ENCODE measurements at places on chromosomes 1 and 21. TPM values are rescaled to one million over a fixed set of nuclear protein-coding genes. Genes with fewer than 3 reads are reported as not detected.

DNA sequence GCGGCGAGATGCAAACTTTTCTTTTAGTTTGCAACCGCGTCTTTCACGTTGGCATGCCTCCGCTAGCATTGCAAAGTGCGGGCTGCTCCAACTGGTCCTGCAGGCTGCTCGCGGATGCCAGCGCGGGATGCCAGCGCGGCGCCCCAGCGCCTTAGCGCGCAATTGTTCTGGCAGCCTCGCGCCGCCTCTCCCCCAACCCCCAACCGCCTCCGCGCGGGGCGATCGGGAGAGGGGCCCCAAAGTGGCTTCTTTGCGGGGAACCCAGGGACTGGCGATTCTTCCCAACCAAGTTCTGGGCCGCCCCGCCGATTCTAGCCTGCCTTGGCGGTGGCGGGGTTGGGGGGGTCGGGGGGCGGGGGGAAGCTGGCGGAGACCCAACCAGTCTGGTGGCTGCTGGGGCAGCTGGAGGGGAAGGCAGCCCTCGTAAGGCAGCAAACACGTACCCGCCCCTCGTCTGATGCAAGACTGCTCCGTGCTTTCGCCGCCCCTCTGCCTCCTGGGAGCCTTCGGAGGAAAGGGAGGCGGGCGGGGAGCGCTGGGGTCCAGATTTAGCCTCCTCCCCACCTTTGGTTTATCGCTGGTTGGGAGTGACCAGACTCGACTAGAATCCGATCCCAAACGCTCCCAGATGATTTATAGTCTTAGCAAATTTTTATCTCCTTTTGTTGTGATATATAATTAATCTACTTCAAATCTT is 756 bp downstream of the PHGDH start:
- DNase-seq, result peak; percentile 82
- H3K27ac ChIP-seq, result peak overlapping the region; percentile 70
- no peaks in the 10 kb centered on the region for H3K4me1 ChIP-seq
- peak overlapping the region; percentile 63 for H3K4me3 ChIP-seq
- no peaks in the 10 kb centered on the region for H3K27me3 ChIP-seq
- no peaks in the 10 kb centered on the region for H3K36me3 ChIP-seq

Gene PLA2G2F
- not detected for total RNA-seq

Gene OLFML2B
- 38.4 TPM for total RNA-seq

DNA sequence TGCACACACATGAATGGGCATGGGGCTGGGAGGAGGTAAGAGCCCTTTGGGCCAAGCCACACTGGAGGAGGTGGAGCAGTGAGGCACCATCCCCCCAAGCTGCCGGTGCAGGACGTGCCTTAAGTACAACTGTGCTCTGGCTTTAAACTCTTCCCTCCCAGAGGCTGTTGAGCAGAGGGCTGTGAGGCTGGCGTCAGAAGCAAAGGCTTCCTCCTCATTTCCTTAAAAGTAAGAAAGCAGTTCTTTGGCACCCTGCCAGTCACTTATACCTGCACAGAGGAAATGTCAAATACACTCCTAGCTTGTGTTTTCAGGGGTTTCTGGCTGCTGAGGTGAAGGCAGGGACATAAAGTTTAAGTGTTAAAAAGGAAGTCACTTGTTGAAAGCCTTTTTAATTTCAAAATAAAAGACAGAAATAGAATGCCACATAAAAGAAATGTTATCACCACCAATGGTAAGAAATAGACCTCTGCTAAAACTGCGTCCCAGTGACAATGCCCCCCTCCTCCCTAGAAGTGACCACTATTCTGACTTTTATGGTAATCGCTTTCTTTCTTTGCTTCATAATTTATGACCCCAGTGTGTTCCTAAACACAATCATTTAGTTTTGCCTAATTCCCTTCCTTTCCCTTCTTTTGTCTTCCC is 33.0 kb downstream of the LAMC2 start:
- peak; percentile 75 for DNase-seq
- no peak overlapping the region for H3K4me3 ChIP-seq
- no peaks in the 10 kb centered on the region for H3K27me3 ChIP-seq
- peak overlapping the region; percentile 68 for H3K27ac ChIP-seq
- H3K36me3 ChIP-seq, result no peaks in the 10 kb centered on the region

DNA sequence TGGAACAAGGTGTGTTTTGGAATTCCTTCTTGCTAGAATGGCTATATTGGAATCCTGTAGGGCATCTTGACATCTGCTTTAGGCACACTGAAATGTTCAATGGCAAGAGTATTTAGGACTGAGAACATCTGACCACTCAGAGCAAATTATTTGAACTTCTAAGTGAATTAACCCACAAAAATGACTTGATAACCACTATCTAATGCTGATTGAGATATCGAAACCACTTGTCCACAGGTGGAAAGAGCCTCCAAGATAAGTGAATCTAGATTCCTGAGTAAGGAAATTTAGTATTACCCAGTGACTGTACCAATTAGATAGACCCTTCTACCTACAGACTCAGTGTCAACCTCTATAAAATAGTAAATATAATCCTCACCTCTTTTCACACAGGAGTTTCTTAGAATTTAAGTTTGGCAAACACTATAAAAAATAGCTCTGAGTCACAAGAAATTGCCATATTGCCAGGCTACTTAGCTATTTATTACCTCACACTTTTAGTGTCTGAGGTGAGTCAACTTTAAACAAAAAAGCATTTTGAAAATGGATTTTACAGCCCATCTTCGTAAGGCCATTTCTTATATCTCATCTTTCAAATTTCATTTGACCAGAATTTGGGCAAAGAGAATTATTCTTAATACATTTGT is 421.8 kb downstream of the PTBP2 start:
- H3K4me3 ChIP-seq, result no peak overlapping the region
- H3K27ac ChIP-seq, result no peak overlapping the region
- H3K4me1 ChIP-seq, result no peaks in the 10 kb centered on the region
- no peaks in the 10 kb centered on the region for H3K27me3 ChIP-seq
- no peak for DNase-seq

DNA sequence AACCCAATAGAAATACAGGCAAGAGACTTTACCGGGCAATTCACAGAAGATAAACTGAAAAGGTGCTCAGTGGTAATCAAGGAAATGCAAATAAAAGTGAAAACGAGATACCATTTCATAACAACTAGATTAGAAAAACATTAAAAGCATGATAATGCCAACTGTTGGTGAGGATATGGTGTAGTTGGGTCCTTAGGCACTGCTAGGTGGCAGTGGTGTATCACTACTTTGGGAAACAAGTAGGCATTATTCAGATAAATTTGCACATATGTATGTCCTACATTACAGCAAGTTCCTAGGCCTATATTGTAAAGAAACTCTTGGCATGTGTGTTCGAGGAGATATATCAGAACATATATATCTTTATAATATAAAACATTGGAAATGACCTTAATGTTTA is 31.0 kb downstream of the AZIN2 start:
- H3K36me3 ChIP-seq, result no peaks in the 10 kb centered on the region
- DNase-seq, result no peak
- H3K4me1 ChIP-seq, result no peaks in the 10 kb centered on the region

Gene MYOM3
- not detected for total RNA-seq

- H3K4me1 ChIP-seq, result peaks cover 4% of the 10 kb centered on the region
- no peak overlapping the region for H3K4me3 ChIP-seq
- no peaks in the 10 kb centered on the region for H3K27me3 ChIP-seq
Observed at GRCh38 chr1:151541752-151542151, 1.6 kb downstream of the TUFT1 start.

DNA sequence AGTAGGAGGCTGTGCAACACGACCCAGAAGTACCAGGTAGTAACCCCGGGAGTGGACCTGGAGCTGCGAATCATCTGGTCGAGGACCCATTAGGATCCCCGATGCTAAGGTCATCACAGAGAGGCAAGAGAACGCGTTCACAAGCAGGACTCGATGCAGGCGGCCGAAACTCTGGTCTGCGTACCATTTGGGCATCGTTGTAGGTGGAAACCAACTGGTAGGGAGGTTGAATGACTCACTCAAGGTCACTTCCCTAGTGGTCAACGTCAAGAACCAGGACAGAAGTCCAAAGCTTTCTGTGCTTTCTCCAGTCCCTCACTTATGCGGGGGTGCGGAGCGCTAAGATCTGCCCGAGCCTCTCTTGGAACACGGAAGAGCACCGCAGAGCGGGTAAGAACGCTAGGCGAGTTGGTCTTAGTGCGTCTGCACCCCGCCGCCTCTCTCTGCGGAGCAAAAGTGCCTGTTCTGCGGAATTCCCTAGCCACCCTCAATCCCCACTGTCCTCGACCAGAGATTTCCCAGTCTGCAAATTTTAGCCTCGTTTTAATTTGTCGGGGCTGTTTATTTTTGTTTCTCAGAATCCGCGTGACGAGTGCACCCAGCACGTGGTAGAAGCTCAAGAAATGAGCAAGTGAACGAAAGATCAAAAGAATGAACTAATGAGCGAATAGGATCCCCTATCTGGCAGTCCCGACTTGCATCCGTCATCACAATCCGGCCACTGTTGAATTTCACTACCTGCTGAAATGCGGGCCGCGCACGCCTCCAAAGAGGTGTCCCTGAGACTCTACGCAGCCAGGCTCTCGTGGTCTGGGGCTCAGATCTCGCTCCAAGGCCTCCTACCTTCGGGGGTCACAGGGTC is 12.2 kb downstream of the HLX start:
- H3K36me3 ChIP-seq, result no peaks in the 10 kb centered on the region
- no peak overlapping the region for H3K4me3 ChIP-seq
- H3K4me1 ChIP-seq, result no peaks in the 10 kb centered on the region
- DNase-seq, result no peak
- H3K27me3 ChIP-seq, result peaks cover 23% of the 10 kb centered on the region
- no peak overlapping the region for H3K27ac ChIP-seq

DNA sequence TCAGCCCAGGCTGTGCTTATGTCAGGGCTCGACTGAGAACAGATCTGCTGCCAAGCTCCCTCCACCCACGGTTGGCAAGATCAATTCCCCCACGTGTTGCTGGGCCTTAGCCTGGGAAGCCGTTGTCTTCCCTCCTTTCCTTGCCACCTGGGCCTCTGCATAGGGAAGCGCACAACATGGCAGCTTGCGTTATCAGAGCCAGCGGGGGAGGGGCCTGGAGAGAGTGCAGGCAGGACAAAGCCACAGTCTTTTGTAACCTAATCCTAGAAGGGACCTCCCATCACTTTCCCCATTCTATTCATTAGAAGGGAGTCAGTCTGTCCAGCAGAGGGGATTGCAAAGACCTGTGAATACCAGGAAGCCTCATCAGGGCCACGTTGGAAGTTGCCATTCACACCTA is 17.0 kb upstream of the IGSF21 start:
- H3K36me3 ChIP-seq, result no peaks in the 10 kb centered on the region
- H3K27me3 ChIP-seq, result no peaks in the 10 kb centered on the region
- H3K27ac ChIP-seq, result no peak overlapping the region
- H3K4me1 ChIP-seq, result no peaks in the 10 kb centered on the region
- no peak for DNase-seq
- H3K4me3 ChIP-seq, result no peak overlapping the region

DNA sequence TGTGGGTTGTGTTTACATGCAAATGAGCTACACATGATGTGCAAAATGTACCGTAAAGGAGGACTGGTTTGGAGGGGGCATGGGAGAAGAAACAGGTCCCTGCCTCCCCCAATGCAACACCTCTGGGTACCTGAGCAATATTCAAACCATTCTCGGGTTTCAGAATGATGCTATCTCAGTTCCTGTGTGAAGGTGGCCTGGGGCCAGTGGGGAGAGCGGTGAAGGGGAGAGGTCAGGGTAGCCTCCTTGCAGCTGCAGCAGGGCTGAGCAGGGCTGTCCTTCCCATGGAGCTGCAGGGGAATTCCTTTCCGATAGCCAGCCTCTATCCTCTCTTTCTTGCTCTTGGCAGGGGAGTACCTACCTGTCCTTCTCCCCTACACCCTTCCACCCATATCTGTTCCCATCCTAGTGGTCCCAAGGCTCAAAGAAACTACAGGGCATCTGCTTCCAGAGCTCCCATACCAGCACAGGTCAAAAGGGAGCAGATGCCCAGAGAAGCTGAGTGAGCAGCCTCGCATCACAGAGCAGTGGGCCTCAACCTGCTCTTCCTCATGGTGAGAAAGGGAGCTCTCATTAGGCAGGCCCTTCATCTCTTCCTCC is 11.9 kb downstream of the MEF2D start:
- DNase-seq, result no peak
- H3K4me1 ChIP-seq, result peaks cover 19% of the 10 kb centered on the region

Gene LORICRIN
- total RNA-seq, result not detected

DNA sequence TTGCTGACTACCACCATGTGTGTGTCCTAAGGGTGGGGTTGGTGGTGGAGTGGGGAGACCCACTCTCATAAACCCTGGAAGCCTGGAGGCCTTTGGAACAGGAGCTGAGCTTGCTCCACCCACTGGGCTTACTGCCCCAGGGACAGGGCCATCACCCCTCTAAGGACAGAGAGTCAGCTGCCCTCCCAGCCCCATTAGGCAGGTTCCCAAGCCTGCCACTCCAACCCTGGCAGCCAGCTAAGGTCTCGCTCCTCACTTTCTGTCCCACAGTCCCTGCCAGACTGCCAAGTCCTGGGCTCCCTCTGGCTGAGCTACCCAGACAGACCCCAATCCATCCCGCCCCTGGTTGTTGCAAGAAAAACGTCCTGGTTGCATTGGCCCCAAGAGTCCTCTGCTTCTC is 3.8 kb downstream of the NT5C1A start:
- no peak overlapping the region for H3K27ac ChIP-seq
- no peaks in the 10 kb centered on the region for H3K27me3 ChIP-seq
- H3K4me1 ChIP-seq, result no peaks in the 10 kb centered on the region
- no peak overlapping the region for H3K4me3 ChIP-seq
- DNase-seq, result no peak
- no peaks in the 10 kb centered on the region for H3K36me3 ChIP-seq

GRCh38 chr1:200654660-200655059 is 15.0 kb downstream of the DDX59 start:
- no peaks in the 10 kb centered on the region for H3K27me3 ChIP-seq
- DNase-seq, result no peak
- no peaks in the 10 kb centered on the region for H3K36me3 ChIP-seq
- no peaks in the 10 kb centered on the region for H3K4me1 ChIP-seq
- no peak overlapping the region for H3K4me3 ChIP-seq

Gene SHISAL2A
- not detected for total RNA-seq

- no peaks in the 10 kb centered on the region for H3K4me1 ChIP-seq
- H3K36me3 ChIP-seq, result no peaks in the 10 kb centered on the region
- no peak for DNase-seq
- no peak overlapping the region for H3K4me3 ChIP-seq
- H3K27me3 ChIP-seq, result no peaks in the 10 kb centered on the region
Observed at GRCh38 chr1:28045777-28046176, 42.6 kb downstream of the EYA3 start.

DNA sequence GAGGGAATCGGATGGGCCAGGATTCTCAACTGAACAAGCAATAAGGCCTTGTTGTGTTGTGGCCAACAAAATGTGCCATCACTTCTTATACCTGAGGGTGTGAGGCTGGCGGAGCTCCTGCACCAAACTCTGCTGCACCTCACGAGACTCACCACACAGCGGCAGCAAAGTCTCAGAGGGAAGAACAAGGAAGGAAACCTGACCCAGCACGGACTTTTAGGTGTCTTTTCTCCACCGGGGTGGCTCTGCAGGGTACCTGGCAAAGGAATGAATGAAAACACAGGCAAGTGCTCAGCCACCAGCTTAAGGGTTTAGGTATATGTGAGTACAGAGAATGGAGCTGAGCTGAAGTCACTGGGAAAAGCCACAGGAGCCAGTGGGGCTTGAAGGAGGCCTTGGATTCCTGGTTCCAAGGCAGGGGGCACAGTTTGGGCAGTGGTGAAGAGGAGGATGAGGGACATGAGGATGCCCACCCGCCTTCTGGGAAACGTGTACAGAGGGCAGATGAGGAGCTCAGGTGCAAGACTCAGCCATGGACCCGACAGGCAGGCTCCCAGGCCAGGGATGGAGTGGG is 31.1 kb upstream of the HSD3B1 start:
- no peaks in the 10 kb centered on the region for H3K36me3 ChIP-seq
- no peak overlapping the region for H3K4me3 ChIP-seq
- DNase-seq, result no peak
- H3K4me1 ChIP-seq, result no peaks in the 10 kb centered on the region

Data from uterus (tissue), 4 donors.